Osteocyte (in vitro differentiated cells): ENCODE measurements at places on chromosomes 12 and 14. TPM values are rescaled to one million over a fixed set of nuclear protein-coding genes. Genes with fewer than 3 reads are reported as not detected.

- no peak for DNase-seq
These were observed 36.6 kb upstream of the SPPL3 start for GRCh38 chr12:120940799-120941198.

DNA sequence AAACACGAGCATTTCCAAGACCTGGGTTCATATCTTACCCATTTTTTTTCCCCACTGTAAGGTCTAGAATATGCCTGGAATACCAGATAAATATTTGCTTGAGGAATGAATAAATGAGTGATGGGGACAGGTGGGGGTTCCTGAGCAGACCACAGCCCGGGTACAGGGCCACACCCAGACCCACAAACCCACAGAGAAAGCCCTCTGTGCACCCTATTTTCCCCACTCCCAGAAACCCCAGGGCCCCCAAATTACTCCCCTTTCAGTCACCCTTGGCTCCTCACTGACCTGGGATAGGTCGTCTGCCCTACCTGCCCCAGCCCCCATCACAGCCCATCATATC is 66.5 kb upstream of the DDX11 start:
- no peak for DNase-seq

GRCh38 chr12:99746538-99746937 is 99.0 kb downstream of the GARIN6 start:
- DNase-seq: no peak

- no peak for DNase-seq
These were observed 63.8 kb downstream of the TNFAIP2 start for GRCh38 chr14:103186909-103187586.

Gene ETNK1
- 52.2 and 63.0 TPM in 2 replicates for total RNA-seq

DNA sequence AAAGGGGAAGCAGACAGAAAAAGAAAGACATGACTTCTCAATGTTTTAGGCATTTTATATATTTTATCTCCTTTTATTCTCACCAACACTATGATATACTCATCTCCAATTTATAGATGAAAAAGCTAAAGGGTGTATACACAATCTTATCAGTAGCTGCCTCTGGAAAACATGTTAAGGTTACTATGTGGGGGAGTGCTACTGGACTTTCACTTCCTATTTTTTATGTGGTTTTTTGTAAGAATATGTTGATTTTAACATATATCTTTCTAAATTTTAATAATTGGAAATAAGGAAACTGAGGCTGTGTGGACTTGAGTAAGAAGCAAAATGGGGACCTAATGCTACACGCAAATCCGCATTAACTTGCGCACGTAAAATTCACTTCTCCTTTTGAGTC is 99.6 kb upstream of the PDE3A start:
- no peak for DNase-seq

DNA sequence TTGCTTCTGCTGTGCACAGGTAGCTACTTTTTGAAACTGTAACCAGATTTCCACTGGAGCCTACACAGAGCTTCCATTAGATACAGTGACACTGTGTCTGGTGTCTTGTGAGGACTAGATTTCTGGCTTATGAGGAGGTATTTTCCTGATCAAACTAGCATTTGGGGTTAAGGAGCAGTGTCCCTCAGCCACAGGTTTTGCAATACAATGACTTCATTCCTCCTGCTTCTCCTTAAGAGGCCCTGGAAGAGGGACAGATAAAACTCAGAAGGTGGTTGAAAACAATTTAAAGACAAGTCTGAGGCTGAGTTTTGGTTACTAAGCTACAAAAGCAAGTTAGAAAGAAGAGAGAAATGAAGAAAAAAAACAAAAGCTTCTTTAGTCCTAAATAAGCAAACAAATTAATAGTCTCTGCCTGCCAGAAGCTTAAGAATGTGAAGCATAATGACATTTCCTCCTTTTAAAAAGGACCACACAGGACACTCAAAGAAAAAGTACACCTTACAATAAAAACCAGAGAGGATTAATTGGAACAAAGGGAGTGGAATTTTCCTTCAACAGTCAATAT is 53.0 kb downstream of the PKP2 start:
- no peak for DNase-seq

DNA sequence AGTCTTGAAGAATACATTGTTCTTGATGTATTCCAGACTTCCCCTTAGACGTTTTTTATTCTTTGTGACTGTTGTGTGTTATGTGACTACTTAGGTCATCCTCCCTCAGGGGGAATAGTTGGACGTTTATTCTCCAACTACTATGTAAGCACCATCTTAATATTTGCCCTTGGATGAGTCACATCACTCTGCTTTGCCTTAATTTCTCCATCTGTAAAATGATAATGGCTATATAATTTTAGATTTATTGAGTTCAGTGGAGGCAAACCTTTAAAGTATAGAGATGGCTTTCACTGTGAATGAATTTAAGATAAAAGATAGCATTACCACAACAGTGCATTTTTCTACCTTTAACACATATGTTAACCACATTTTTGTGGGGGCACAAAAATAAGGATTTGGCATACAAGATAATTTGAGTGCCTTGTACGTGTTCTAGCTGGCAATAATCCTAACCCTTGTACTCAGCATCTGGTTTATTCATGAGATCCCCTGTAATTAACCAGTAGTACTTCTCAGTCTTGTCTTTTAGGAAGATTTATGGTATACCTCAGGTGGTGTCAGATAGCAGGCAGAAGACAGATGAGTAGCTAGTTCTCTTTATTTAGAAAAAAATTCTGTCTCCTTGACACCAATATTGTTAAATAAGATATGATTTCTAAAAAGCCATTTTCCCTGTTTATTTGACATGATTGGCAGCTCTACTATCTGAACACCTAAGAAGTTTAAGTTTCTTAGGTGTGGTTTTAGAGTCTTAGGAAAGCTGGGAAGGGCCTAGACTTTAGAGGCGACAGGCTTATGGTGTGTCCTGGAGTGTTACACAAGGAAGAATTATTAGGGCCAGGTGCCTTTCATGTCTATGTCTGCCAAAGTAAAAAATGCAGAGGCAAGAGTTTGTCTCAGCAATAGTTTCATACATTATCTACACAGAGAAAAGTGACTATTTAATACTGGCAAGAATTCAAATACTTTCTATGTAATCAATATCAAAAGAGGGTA is 152.3 kb downstream of the RAD51B start:
- no peak for DNase-seq

DNA sequence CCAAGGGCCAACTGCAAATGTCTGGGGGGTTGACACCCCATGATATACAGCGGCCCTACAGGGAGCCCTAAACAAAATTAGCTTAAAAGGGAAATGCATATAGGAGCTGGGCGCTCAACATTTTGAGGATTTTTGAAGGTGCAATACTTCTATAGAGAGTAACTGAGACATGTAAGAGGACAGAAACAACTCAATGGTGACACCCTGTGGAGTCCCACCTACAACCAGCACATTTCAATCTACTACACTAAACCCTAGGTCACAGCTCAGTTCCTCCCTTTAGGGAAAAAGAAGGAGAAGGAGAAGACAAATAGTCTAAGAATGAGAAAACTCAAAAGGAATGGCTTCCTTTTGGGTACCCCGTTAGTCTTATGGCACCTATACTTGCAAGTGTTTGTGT is 1010.5 kb upstream of the NOVA1 start:
- no peak for DNase-seq

GRCh38 chr14:55671641-55672040 is 91.6 kb downstream of the KTN1 start:
- DNase-seq: no peak

Gene TTC9
- 0.99 and 1.2 TPM in 2 replicates for total RNA-seq

Gene GPR132
- total RNA-seq: 0.16 and 0.24 TPM in 2 replicates

DNA sequence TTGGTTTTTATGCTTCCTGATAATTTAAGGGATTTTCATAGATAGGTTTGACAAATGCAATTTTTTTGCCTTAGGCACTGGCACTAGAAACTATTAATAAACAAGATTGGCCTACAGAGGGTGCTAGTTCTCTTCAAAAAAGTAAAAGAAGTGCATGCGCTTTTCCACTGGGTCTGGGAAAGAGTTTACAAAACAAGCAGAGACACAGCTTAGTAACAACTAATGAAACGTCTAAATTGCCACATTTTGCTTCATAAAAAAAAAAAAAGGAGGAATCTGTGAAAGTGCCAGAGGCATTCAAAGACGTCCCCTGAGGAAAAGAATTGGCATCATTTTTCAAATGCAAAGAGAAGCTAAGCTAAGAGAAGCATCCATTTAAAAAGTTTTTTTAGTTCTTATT is 58.3 kb upstream of the EEA1 start:
- no peak for DNase-seq

Gene RAN
- 471 and 474 TPM in 2 replicates for total RNA-seq

- no peak for DNase-seq
These were observed 1.7 kb upstream of the SELPLG start for GRCh38 chr12:108635201-108635996.

- no peak for DNase-seq
These were observed 43.0 kb downstream of the LRIG3 start for GRCh38 chr12:58877243-58877743.

- no peak for DNase-seq
These were observed 70.6 kb downstream of the FSCB start for GRCh38 chr14:44436458-44436857.

- no peak for DNase-seq
These were observed 8.1 kb upstream of the SLC16A7 start for GRCh38 chr12:59587710-59588109.

- DNase-seq: no peak
These were observed at the start of gene SRRM4 for GRCh38 chr12:118981285-118982211. Gene SRRM4 (plus strand): TSS chr12:118981541. CDS start chr12:118981883, 342 bp downstream.

DNA sequence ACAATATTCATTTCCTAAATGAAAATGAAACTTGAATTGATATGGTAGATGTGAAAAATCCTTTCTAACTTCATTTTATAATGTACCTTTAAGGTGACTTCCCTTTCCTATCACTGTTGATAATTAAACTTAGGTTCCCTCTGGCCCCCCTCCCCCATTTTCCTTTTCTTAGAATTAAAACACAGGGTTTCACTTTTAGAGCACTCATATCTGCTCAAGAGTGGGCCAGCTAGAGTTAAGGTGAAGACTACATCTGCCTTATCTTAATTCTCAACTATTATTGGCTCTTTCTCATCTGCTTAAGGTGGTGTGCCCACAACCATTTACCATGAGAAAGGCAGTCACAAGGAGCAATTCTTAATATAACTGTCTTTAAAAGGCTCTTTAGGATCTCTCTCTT is 49.7 kb downstream of the LIN52 start:
- DNase-seq: no peak

GRCh38 chr14:76947838-76948184 is 80.7 kb downstream of the IRF2BPL start:
- DNase-seq: no peak

DNA sequence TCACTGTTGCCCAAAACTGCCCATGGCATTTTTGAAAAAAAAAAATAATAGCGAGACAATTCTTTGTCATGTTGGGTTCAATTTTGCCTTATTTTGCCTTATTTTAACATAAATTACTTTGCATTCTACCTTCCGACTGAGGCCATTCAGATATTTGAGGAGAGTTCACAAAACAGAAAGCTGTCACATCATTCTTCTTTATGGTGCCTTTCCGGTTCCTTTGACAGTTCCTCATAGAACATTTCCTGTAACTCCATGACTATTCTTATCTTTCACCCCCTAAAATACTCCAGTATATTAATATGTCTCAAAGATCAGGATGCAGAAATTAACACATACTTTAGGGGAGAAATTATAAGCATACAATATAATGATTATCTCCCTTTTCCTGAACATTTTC is 476.7 kb downstream of the NOVA1 start:
- no peak for DNase-seq

Gene RAPGEF3
- total RNA-seq: 1.2 and 1.9 TPM in 2 replicates

GRCh38 chr14:77547512-77548180 is 49.0 kb upstream of the ISM2 start:
- DNase-seq: no peak

GRCh38 chr12:92561543-92561899 is 141.3 kb upstream of the PLEKHG7 start:
- DNase-seq: no peak

Gene MDGA2
- total RNA-seq: 0.19 and 0.39 TPM in 2 replicates

Gene ARHGEF25
- total RNA-seq: 25.8 and 27.6 TPM in 2 replicates

Gene GPR162
- total RNA-seq: 11.5 and 12.0 TPM in 2 replicates

DNA sequence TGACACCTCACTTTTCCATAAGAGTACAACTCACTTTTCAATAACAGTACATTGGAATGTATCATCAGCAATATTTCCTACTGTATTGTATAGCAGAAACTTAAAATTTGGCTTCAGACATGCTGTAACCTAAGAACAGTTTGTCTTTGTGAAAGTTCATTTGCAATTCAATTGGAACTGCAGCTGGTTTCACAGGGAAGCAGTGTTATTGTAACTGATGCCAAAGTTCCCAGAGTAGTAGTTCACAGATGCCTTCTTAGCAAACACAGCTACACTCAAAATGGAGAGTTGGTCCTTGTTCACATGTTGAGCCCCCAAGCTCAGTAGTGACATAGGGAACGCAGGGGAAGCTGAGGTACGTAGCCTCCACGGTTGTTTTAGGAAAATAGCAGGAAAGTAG is 23.3 kb downstream of the PPP1R36 start:
- no peak for DNase-seq

- DNase-seq: no peak
These were observed 414.2 kb downstream of the RMST start for GRCh38 chr12:97876780-97877179.

Gene OR5AU1
- total RNA-seq: not detected in 2 replicates

Gene ARHGAP9
- 1.5 and 2.1 TPM in 2 replicates for total RNA-seq

GRCh38 chr14:79101388-79101787 is 931.2 kb downstream of the NRXN3 start:
- DNase-seq: no peak

DNA sequence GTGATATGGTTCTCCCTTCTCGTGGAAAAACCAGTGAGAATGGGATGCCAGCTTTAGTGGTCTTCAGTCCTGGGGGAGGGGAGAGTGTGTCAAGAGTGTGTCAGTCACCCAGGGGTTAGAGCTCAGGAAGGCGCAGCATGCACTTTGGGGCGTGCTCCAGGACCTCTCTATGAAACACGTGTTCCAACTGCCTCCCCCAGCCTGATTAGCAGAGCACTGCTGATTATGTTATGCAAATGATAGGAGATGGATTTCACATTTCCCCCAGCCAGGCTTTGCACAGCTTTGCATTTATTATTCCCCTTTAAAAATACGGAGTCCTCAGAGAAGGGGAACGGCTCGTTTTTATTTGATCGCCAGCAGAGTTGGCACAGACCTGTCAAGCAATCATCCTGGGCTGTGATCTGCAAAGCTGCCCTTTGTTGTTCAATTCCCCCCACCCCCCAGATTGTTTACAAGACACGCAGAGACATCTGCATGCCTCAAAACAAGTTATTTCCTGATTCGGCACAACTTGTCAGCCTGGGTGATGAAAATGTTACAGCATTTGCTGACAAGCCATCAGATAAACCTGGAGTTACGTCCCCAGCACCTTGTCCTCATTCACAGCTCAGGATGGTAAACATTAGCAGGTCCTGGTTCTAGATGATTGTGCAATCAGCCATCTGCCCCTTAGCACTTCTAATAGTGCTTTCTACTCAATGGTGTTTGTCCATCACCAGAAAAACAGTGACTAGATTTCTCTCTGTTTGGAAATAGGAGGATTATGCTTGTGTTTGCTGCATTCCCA is 196.5 kb downstream of the NOVA1 start:
- DNase-seq: no peak

Gene NR4A1
- 6.7 and 13.0 TPM in 2 replicates for total RNA-seq

GRCh38 chr14:94906991-94907587 is 137.2 kb upstream of the GSC start:
- DNase-seq: no peak
